ENCODE measurements at places on chromosomes 5 and 9. TPM values are rescaled to one million over a fixed set of nuclear protein-coding genes. Genes with fewer than 3 reads are reported as not detected.

DNA sequence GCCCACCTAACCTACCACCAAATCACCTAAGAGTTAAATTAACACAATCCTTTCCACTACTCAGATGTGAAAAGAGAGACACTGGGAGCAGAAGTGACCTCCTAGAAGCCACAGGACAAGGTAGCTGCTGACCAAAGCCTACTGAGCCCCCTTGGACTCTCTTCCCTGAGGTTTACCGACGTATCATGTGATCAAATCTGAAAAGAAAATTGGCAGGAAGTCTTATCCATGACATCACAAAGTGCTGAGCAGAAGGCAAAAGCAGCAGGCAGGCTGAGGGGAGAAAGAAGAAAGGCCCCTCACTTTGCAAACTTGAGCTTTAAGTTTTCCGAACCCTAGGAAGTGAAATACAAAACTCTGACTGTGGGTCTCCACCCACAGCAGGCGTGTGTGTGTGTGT lies 11.1 kb downstream of the PRELID2 start:
- H3K27me3 ChIP-seq = no peaks in the 10 kb centered on the region
- H3K36me3 ChIP-seq = no peaks in the 10 kb centered on the region
- no peak overlapping the region for H3K4me3 ChIP-seq
- no peak overlapping the region for H3K27ac ChIP-seq
- peaks cover 2% of the 10 kb centered on the region for H3K4me1 ChIP-seq

- no peak overlapping the region for H3K27ac ChIP-seq
- peaks cover 17% of the 10 kb centered on the region for H3K36me3 ChIP-seq
- no peak overlapping the region for H3K4me3 ChIP-seq
- no peak for DNase-seq
- no peaks in the 10 kb centered on the region for H3K27me3 ChIP-seq
Observed at GRCh38 chr5:37754976-37755375, 84.9 kb downstream of the GDNF start.

PCDHGA9 gene
- total RNA-seq = 0.44 TPM

GRCh38 chr9:761176-761792 lies 80.2 kb upstream of the DMRT1 start:
- peaks cover 12% of the 10 kb centered on the region for H3K27me3 ChIP-seq
- peaks cover 14% of the 10 kb centered on the region for H3K4me1 ChIP-seq
- no peak for DNase-seq
- no peaks in the 10 kb centered on the region for H3K36me3 ChIP-seq
- H3K27ac ChIP-seq = no peak overlapping the region
- H3K4me3 ChIP-seq = no peak overlapping the region

DNA sequence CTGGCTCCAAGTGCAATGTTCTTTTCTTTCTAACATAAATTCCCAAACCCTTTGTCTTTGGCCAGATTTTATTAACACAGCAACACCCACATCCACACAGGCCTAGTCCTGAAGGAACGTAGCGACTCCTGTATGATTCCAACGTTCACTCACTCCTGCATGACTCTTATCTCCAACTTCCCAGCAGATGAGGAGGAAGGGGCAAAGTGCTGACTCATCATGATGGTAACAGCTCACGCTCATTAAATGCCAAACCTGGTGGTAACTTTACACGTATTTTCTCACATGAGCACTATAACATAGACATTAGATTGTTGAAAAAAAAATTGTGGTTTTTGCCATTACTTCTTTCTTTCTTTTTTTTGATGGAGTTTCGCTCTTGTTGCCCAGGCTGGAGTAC lies 1349.5 kb downstream of the EFNA5 start:
- no peaks in the 10 kb centered on the region for H3K36me3 ChIP-seq
- no peaks in the 10 kb centered on the region for H3K4me1 ChIP-seq
- no peak overlapping the region for H3K27ac ChIP-seq
- H3K4me3 ChIP-seq = no peak overlapping the region
- no peak for DNase-seq

DNA sequence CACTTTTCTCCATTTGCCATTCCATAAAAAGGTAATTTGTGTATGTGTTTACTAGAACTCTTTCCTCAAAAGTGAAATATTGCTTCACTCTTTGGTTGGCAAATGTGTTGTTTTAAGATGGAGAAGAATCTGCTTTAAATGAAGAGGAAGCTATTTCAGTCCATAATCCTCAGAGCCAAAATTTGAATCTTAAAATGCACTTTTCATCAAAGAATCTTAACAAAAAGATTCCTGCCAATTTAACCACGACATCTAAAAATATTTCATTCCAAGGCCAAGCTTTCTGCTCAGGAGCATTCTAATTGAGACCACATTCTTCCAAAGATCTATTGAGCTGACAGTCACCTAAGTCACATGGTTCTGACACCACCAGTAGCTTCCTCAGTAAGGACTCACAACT lies 7.5 kb downstream of the GABRB2 start:
- H3K36me3 ChIP-seq = no peaks in the 10 kb centered on the region
- no peak overlapping the region for H3K4me3 ChIP-seq
- H3K4me1 ChIP-seq = no peaks in the 10 kb centered on the region
- no peak for DNase-seq
- no peak overlapping the region for H3K27ac ChIP-seq
- peaks cover 2% of the 10 kb centered on the region for H3K27me3 ChIP-seq

GRCh38 chr5:151094030-151094851 lies 13.4 kb upstream of the TNIP1 start:
- peak; percentile 88 for DNase-seq
- H3K36me3 ChIP-seq = peaks cover 14% of the 10 kb centered on the region
- no peaks in the 10 kb centered on the region for H3K27me3 ChIP-seq

CRHBP gene
- 0.23 TPM for total RNA-seq

- no peak overlapping the region for H3K4me3 ChIP-seq
- H3K27ac ChIP-seq = no peak overlapping the region
- H3K4me1 ChIP-seq = no peaks in the 10 kb centered on the region
- H3K36me3 ChIP-seq = no peaks in the 10 kb centered on the region
Observed at GRCh38 chr9:83583151-83584014, 39.6 kb upstream of the IDNK start.

ZNG1A gene
- 29.6 TPM for total RNA-seq

PAEP gene
- not detected for total RNA-seq

DNA sequence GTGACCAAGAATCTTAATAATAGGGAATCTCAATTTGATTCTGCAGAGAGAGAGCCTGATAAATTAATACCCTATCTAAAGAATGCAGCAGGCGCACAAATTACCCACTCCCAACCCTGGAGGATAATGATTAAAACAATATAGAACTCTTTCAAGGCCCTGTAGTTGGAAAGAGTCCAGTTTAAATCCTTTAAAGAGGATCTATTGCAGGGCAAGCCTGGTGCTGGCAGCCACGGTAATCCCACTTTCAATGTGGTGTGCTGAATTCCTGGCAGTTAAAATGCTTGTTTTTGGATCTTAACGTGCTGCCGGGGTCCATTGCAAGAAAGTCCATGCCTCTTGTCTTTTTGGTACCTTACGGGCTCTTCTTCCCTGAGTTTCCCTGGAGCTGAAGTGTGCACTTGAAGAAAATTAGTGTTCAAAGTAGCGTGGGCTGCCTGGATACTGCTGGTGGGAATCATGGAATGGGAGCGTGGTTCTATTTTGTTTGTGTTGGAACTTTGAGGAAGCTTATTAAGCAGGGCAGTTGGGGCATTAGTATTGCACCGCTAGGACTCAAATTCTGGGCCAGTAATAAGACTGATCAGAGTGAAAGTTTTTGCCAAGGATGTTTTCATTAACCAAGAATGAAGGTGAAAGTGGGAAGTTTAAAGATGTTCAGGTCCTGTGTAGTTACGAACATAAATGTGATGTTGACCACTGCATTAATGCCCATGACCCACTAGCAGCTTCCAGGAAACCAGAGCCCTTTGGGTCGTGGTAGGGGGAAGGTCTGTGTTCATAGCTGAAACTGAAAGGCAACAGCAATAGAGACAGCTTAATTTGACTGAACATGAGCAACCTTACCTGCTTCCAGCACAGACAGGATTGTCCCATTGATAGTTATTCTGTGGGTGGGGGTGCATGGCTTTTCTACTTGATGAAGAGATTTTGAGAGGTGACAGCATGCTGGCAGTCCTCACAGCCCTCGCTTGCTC lies 20.8 kb downstream of the MARCHF6 start:
- H3K27me3 ChIP-seq = no peaks in the 10 kb centered on the region
- H3K36me3 ChIP-seq = peaks cover 18% of the 10 kb centered on the region
- DNase-seq = no peak
- no peak overlapping the region for H3K4me3 ChIP-seq

- peak; percentile 61 for DNase-seq
- H3K27me3 ChIP-seq = no peaks in the 10 kb centered on the region
- peaks cover 7% of the 10 kb centered on the region for H3K4me1 ChIP-seq
- peaks cover 22% of the 10 kb centered on the region for H3K36me3 ChIP-seq
- no peak overlapping the region for H3K4me3 ChIP-seq
Observed at GRCh38 chr5:119255571-119256356, 100.1 kb upstream of the TNFAIP8 start.

DNA sequence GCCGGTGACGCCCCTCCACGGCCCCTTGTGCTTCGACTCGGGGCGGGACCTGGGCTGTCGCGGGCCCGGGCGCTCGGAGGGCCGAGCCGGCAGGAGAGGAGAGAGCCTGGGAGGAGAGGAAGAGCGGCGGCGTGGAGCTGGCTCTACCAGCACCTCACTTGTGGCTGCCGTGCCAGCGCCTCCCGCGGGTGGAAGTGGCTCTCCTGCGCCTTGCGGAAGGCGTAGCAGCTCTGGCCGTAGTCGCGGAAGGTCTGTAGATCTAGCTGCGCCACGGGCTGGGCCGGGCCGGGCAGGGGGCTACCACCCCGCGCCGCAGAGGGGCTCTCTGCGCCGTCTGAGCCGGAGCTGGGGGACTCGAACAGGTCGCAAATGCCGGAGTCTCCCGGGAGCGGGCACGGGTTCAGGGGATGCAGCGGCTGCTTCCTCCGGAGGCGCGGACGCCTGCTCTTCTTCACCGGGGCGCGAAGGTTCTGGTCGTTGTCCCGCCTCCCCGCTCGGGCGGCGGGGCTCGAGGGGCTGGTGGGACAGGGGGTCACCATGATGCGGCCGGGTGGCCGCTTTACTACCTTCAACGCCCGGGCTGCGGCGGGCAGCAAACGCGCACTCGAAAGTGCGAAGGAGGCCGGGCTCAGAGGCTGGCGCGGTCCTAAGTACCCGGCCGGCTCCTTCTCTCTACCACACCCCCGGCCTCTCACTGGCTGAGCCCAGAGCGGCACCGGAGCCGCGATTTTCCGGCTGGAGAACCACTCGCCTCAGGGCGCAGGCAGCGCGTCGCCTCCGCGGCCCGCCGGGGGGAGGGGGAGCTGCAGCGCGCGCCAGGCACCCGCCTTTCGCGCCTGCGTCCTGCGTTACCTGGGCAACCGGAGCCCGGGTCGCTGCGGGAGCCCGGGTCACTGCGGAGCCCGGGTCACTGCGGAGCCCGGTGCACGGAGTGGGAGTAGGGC lies at the start of gene CCNO:
Gene CCNO (minus strand): TSS at position 624 of the 944 bp plus-strand sequence. CDS start 85 bp downstream, at position 539.
- H3K27ac ChIP-seq = peak within 1 kb of the TSS; percentile 71
- peaks cover 29% of the 10 kb centered on the region for H3K4me1 ChIP-seq
- peaks cover 78% of the 10 kb centered on the region for H3K27me3 ChIP-seq

GRCh38 chr5:149256451-149256850 lies 15.2 kb upstream of the AFAP1L1 start:
- H3K4me1 ChIP-seq = no peaks in the 10 kb centered on the region
- H3K4me3 ChIP-seq = no peak overlapping the region
- no peak for DNase-seq
- no peak overlapping the region for H3K27ac ChIP-seq

DNA sequence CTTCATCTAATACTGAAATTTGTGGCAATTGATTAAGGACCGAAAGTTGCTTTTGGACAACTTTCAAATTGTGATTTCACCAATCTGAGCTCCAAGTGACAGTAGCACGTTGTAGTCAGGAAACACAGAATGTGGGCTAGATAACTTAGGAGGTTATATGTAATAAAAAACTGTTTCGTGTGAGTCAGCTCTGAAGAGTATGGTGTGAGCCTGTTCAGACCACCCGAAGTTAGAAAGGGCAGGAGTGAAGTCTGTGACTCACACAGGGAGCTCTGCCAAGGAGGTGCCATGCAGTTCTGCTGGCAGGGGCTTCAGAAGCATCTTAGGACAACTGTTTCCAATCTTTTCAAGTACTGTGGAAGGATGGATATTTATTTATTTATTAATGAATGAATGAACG lies 16.4 kb upstream of the ZBTB34 start:
- no peak overlapping the region for H3K27ac ChIP-seq
- peaks cover 2% of the 10 kb centered on the region for H3K36me3 ChIP-seq
- no peak for DNase-seq
- peaks cover 2% of the 10 kb centered on the region for H3K27me3 ChIP-seq
- H3K4me1 ChIP-seq = peaks cover 3% of the 10 kb centered on the region

GRCh38 chr9:87681271-87682061 lies 44.5 kb upstream of the CTSL start:
- H3K4me3 ChIP-seq = no peak overlapping the region
- peaks cover 11% of the 10 kb centered on the region for H3K4me1 ChIP-seq
- no peak overlapping the region for H3K27ac ChIP-seq
- no peaks in the 10 kb centered on the region for H3K36me3 ChIP-seq

FAM151B gene
- 0.23 TPM for total RNA-seq

SERF1A gene
- total RNA-seq = 7.3 TPM

- no peak for DNase-seq
- no peak overlapping the region for H3K27ac ChIP-seq
- H3K4me1 ChIP-seq = no peaks in the 10 kb centered on the region
- no peak overlapping the region for H3K4me3 ChIP-seq
- no peaks in the 10 kb centered on the region for H3K36me3 ChIP-seq
Observed at GRCh38 chr9:78997296-78997695, 574.5 kb upstream of the TLE4 start.

C9orf85 gene
- 9.4 TPM for total RNA-seq

GRCh38 chr9:130143279-130143893 lies 28.8 kb upstream of the NCS1 start:
- peaks cover 24% of the 10 kb centered on the region for H3K27me3 ChIP-seq
- H3K27ac ChIP-seq = no peak overlapping the region
- H3K36me3 ChIP-seq = peaks cover 1% of the 10 kb centered on the region
- H3K4me1 ChIP-seq = peaks cover 18% of the 10 kb centered on the region

IL5 gene
- total RNA-seq = 7.0 TPM

GRCh38 chr5:173247510-173247909 lies 12.5 kb upstream of the NKX2-5 start:
- H3K36me3 ChIP-seq = peaks cover 3% of the 10 kb centered on the region
- H3K27ac ChIP-seq = no peak overlapping the region
- H3K4me1 ChIP-seq = peaks cover 3% of the 10 kb centered on the region
- H3K4me3 ChIP-seq = no peak overlapping the region
- H3K27me3 ChIP-seq = peaks cover 81% of the 10 kb centered on the region

DNA sequence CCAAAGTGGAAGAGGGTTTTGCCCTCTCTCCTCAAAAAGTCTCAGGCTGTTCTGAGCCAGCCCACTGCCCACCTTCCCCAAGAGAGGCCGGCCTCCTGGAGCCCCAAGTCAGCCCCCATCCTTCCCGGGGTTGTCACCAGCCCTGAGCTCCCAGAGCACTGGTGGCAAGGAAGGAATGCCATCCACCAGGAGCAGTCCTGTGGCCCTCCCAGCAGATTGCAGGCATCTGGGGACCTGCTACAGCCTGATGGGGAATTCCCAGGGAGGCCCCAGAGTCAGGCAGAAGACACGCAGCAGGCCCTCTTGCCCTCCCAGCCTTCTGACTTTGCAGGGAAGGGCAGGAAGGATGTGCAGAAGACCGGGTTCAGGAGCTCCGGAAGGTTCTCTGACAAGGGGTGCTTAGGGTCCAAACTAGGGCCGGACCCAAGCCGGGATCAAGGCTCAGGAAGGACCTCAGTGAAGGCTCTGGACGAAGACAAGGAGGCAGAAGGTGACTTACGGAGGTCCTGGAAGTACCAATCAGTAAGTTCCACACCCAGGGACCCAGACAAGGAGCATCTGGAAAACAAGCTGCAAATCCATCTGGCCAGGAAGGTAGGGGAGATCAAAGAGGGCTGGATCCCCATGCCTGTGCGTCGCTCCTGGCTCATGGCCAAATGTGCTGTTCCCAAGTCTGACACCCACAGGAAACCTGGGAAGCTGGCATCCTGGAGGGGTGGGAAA lies 3.7 kb downstream of the SPATA31E1 start:
- no peaks in the 10 kb centered on the region for H3K27me3 ChIP-seq
- no peaks in the 10 kb centered on the region for H3K36me3 ChIP-seq
- DNase-seq = peak; percentile 27
- H3K4me1 ChIP-seq = no peaks in the 10 kb centered on the region
- H3K4me3 ChIP-seq = no peak overlapping the region
- H3K27ac ChIP-seq = no peak overlapping the region

Measured in activated CD4-positive, alpha-beta T cell treated with anti-CD3 and anti-CD28 coated beads, Interleukin-2, amount 10 ng/mL, durations not matched to agents 24 days and 14 days (primary cell).